Melanocyte of skin (primary cell): ENCODE measurements at places on chromosomes 6 and 20. TPM values are rescaled to one million over a fixed set of nuclear protein-coding genes. Genes with fewer than 3 reads are reported as not detected.

EIF2S2 gene
- total RNA-seq = 87.9 and 107 TPM in 2 replicates

SLC13A3 gene
- total RNA-seq = 2.0 and 3.4 TPM in 2 replicates

STMND1 gene
- not detected in 2 replicates for total RNA-seq

KHDC1 gene
- 0.67 TPM in 1 of 2 replicates, not detected in the other for total RNA-seq

FOXS1 gene
- total RNA-seq = not detected in 2 replicates

PTCHD4 gene
- 0.67 and 1.5 TPM in 2 replicates for total RNA-seq

SLCO4A1 gene
- total RNA-seq = 58.3 and 81.4 TPM in 2 replicates

PTPRT gene
- total RNA-seq = not detected in 2 replicates

PACRG gene
- 0.34 TPM in 1 of 2 replicates, not detected in the other for total RNA-seq

IMPG1 gene
- total RNA-seq = not detected in 2 replicates

TP53TG5 gene
- total RNA-seq = not detected in 2 replicates

NMBR gene
- not detected in 2 replicates for total RNA-seq

PKIB gene
- 20.7 and 23.1 TPM in 2 replicates for total RNA-seq

SYCP2 gene
- 0.34 and 2.9 TPM in 2 replicates for total RNA-seq

TTK gene
- 14.2 and 16.9 TPM in 2 replicates for total RNA-seq

KDM1B gene
- total RNA-seq = 20.0 and 22.2 TPM in 2 replicates
